ENCODE measurements at places on chromosomes 3 and 15.

DNA sequence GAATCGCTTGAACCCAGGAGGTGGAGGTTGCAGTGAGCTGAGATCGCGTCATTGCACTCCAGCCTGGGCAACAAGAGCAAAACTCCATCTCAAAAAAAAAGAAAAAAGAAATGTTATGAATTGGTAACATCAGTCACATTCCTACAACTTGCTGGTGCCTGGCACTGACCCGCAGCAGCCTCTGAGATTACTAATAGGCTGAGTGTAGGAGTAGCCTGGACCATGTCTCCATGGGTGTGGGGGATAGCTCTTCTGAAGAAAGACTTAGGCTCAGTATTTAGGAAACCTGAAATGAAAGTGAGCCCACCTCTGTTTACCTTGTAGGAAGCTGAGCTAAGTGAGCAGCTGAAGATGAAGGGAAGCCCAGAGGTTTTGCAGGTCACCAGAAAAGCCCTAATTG, 148.3 kb downstream of the LRRC28 start:
- DNase-seq: no peak

GRCh38 chr3:152209776-152210175, 59.0 kb upstream of the MBNL1 start:
- no peak for DNase-seq

DNA sequence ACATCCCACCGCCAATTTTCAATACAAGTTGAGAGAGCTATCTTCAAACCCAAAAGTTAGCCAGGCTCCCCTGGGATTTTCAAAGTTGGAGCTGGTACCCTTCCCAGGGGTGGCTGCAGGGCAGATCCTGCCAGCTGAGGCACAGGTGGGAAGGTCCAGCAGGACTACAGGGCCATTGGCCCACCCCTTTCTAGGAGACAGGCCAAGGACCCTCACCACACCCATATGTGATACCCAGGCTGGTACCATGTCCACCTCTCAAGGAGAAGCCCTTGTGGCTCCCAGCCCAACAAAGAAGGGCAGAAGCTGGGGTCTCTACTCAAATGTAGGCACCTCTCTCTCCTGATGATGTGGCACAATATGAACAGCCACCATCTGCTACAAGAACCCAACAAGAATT, 8.0 kb downstream of the POC1A start:
- DNase-seq: no peak

GRCh38 chr3:141914311-141914710, 37.9 kb downstream of the ATP1B3 start:
- DNase-seq: no peak

GRCh38 chr3:133117342-133117741, 79.2 kb downstream of the TMEM108 start:
- DNase-seq: no peak

DNA sequence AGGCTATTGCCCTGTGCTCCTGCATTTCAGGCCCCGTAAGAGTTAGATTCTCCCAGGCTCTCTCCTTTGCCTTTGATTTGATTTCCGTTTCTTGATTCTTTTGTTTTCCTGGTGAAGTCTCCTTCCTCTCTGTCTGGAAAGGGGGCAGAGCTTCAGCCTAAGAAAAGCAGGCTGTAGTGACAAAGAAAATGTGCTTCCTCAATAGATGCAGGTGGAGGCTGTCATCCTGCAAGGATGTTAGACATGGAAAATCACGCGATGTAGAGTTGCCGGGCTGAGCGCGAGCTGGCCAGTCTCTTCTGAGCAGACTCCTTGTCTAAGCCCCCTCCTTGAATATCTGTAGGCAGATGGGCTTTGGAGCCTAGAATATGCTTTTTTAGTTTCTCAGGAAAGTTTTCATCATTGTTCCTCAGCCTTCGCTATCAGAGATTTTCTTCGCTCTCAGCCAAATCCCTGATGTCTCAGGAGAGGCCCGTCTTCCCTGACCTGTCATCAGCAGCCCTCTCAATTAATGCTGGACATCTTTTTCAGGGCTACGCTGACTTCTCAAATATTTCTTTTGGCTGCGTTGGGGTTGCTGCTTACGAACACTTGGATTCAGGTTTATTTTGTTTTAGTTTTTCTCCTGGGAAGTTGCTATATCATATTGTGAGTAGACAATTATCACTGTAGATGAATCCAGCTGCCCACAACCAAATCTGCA, 163.6 kb downstream of the ITPR1 start:
- DNase-seq: no peak

GRCh38 chr3:120275618-120276017, 9.4 kb downstream of the GPR156 start:
- DNase-seq: no peak

DNA sequence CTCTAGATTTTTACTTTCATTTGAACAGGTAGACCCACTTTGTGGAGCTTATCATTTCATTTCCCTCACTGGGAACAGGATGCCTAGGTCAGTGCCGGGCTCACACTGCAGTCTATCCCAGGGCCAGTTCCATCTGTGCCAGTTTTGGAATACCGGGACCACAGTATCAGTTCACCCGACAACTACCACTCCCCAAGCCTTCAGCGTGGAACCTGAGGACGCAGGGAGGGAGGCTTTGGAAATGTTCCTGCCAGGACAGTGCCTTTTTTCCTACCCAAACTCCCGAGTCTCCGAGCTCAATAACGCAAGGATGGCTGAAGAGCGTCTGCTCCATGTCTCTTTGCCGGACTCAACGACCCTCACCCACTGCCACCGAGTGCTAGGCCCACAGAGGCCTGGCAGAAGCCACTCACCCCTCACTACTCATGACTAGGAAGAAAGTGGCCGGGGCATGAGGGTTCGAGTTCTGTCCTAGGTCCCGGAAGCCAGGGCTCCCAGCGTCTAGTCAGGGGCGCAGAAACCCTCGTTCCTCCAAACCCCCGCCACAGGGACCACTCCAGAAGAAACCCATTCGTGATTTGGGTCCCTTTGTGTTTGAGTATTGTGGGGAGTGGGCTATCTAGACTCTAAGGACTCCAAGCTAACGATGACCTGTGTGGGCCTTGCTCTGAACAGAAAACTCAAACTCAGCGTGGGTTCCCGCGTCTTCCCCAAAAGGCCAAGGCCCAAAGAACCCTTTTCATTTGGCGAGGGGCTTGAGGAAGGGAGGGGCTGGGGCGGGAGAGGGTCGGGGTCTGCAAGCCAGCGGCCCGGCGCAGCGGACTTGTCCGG, 11.4 kb downstream of the ZIC1 start:
- no peak for DNase-seq

All from Panc1 (cell line).